ENCODE measurements at places on chromosomes 3 and 15.

DNA sequence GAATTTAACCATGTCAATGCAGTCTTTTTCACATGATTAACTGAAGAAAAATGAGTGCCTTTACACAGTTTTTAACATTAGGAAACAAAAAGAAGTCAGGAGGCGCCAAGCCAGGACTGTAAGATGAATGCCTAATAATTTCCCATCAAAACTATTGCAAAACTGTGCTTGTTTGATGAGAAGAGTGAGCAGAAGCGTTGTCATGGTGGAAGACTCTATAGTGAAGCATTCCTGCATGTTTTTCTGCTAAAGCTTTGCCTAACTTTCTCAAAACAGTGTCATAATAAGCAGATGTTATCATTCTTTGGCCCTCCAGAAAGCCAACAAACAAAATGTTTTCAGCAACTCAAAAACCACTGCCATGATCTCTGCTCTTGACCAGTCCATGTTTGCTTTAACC, 156.8 kb upstream of the CDIN1 start:
- no peak overlapping the region for H3K27ac ChIP-seq
- H3K36me3 ChIP-seq: no peaks in the 10 kb centered on the region
- H3K27me3 ChIP-seq: no peaks in the 10 kb centered on the region

- H3K4me3 ChIP-seq: no peak overlapping the region
- H3K36me3 ChIP-seq: no peaks in the 10 kb centered on the region
- no peaks in the 10 kb centered on the region for H3K27me3 ChIP-seq
- DNase-seq: no peak
- H3K4me1 ChIP-seq: no peaks in the 10 kb centered on the region
- no peak overlapping the region for H3K27ac ChIP-seq
These were observed 25.6 kb upstream of the CCDC50 start for GRCh38 chr3:191303596-191303995.

- H3K27ac ChIP-seq: no peak overlapping the region
- peaks cover 2% of the 10 kb centered on the region for H3K36me3 ChIP-seq
- DNase-seq: no peak
These were observed 219.8 kb downstream of the STT3B start for GRCh38 chr3:31752305-31753049.

DNA sequence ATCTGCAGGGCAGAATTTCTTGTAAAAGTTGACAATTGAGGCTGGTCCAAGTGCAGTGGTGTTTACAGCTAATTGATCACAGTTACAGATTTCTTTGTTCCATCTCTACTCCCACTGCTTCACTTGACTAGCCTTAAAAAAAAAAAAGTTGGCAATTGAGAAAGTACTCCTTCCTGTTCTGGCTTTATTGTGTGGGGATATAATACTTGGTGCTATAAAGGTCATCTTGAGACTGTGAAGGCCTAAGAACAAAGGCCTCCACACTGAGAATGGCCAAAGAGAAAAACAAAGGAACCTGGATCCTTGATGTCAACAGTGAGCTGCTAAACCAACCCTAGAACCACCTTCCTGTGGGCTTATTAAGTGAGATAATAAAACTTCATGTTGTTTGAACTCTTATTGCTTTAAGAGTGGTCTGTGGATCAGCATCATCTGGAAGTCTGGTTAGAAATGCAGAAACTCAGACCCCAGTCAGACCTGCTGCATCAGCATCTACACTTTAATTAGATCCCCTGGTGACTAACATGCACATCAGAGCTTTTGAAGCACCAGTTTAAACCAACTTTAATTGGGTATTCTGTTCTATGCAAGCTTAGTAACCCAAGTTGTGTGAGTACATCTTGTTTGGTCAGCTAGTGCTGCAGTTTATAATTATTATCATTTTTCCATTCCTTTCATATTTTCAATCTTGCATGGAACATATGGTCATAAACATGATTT, 55.2 kb downstream of the TMOD3 start:
- DNase-seq: no peak
- no peak overlapping the region for H3K4me3 ChIP-seq
- H3K27me3 ChIP-seq: no peaks in the 10 kb centered on the region
- H3K27ac ChIP-seq: no peak overlapping the region
- H3K4me1 ChIP-seq: peaks cover 8% of the 10 kb centered on the region
- H3K36me3 ChIP-seq: peaks cover 30% of the 10 kb centered on the region

- H3K27ac ChIP-seq: no peak overlapping the region
- peaks cover 38% of the 10 kb centered on the region for H3K4me1 ChIP-seq
These were observed 7.5 kb downstream of the ARHGAP31 start for GRCh38 chr3:119301662-119302061.

DNA sequence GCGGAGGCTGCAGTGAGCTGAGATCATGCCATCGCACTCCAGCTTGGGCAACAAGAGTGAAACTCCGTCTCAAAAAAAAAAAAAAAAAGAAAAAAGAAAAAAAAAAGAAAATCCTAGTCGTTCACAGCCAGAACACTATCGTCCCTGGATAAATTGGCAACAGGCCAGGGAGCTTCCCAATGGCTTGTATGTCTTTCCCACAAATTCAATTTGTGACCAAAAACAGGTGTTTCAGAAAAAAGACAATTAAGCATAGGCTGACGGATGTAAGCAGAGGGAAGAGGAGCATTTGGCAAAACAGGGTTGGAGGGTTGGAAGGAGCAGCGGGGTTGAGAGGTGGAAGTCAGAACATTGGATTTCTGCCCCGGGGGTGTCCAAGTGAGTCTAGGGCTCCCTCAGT, 8.5 kb downstream of the EPB42 start:
- no peaks in the 10 kb centered on the region for H3K36me3 ChIP-seq
- no peak for DNase-seq
- H3K4me3 ChIP-seq: no peak overlapping the region
- no peak overlapping the region for H3K27ac ChIP-seq

GRCh38 chr15:89877083-89877425, 16.7 kb downstream of the AP3S2 start:
- no peak overlapping the region for H3K27ac ChIP-seq
- H3K27me3 ChIP-seq: no peaks in the 10 kb centered on the region
- no peak overlapping the region for H3K4me3 ChIP-seq
- DNase-seq: no peak
- H3K4me1 ChIP-seq: peaks cover 2% of the 10 kb centered on the region

GRCh38 chr15:34730701-34731100, 24.1 kb downstream of the GJD2 start:
- no peak overlapping the region for H3K27ac ChIP-seq
- H3K36me3 ChIP-seq: no peaks in the 10 kb centered on the region
- no peak overlapping the region for H3K4me3 ChIP-seq
- peaks cover 3% of the 10 kb centered on the region for H3K4me1 ChIP-seq
- DNase-seq: no peak
- H3K27me3 ChIP-seq: peaks cover 15% of the 10 kb centered on the region
